ENCODE measurements at places on chromosomes 1 and 21.
A peak's percentile ranks its signal among the peaks of the same experiment; 100 is the strongest.

GRCh38 chr1:236888903-236889302, 93.8 kb downstream of the MTR start:
- DNase-seq, result no peak

DNA sequence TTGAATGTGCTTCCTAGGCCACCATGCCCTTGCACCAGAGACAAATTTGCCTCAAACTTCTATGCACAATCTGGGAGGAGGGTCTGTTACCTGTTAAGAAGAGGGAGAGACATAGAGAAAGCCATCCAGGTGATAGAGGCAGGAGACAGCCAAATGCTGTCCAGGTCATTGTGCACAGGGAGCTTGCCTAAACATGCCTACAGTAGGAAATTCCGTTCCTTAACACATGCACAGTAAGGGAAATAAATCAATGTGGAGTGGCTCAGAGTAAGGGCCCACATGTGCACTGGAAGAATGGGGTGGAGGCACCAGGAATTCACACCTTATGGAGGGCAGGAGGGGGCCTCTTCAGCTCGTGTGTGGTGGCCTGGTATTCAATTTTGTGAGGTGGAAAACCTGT, 19.5 kb upstream of the CREG1 start:
- no peak for DNase-seq

DNA sequence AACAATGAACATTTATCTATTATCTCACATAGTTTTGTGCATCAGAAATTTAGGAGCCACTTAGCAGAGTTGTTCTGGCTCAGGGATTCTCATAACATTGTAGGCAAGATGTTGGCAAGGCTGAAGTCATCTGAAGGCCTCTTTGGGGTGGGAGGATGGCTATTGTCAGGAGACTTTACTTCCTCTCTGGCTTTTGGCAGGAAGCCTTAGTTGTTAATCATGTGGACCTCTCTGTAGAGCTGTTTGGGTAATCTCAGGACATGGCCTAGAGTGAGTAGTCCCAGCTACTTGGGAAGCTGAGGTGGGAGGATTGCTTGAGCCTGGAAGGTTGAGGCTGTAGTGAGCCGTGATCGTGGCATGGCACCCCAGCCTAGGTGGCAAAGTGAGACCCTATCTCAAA, 40.2 kb downstream of the RASAL2 start:
- DNase-seq, result peak; percentile 83

DNA sequence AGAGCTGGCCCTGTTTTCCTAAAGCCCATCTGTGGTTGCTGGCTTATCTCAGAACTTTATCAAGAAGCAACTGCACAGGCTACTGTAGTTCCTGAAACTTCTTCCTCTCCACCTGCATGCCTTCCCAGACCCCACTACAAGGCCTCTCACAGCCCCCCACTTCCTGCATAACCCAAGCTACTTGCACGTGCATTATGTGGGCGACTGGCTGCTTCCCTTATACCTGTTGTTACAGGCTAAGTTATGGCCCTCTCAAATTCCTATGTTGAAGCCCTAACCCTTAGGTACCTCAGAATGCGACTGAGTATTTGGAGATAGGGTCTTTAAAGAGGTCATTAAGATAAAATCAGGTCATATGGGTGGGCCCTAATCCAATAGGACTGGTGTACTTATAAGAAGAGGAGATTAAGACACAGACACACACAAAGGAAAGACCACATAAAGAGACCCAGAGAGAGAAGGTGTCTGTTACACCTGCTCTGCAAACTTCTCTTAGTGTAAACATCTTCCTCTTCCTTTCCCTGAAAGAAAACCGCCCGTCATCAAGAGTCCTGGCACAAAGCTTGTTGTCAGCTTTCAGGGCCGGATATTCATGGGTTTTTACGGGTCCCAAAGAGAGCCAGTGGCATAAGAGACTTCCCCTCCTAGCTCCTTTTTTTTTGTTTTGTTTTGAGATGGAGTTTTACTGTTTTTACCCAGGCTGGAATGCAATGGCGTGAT, 5.1 kb downstream of the ZNF496 start:
- no peak for DNase-seq

DNA sequence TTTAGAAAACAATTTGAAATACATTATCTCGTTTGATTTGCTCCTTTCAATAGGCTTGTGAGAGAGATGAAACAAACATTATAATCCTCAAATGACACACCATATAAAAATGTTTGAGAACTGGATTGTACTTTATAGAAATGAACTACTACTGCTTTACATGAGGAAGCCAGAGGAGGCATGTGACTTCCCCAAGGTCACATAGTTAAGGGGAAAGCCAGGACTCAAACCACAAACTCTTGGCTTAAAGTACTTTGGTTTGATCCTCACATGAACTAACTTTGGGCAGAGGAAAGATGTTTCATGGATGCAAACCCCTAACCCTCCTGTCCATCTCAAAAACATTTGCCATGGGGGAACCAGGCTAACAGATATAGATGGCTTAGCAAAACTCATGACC, 4.7 kb downstream of the ARHGEF11 start:
- peak; percentile 56 for DNase-seq

Data from fibroblast of upper back skin (primary cell).